ENCODE measurements at places on chromosomes 4 and X. TPM values are rescaled to one million over a fixed set of nuclear protein-coding genes. Genes with fewer than 3 reads are reported as not detected.
A peak's percentile ranks its signal among the peaks of the same experiment; 100 is the strongest.

- no peak for DNase-seq
Observed at GRCh38 chr4:164109503-164109902, 615.0 kb downstream of the TMA16 start.

The PHF8 gene
- 46.9 TPM for total RNA-seq

The RHOXF2B gene
- not detected for total RNA-seq

The UGT2B7 gene
- total RNA-seq, result not detected

DNA sequence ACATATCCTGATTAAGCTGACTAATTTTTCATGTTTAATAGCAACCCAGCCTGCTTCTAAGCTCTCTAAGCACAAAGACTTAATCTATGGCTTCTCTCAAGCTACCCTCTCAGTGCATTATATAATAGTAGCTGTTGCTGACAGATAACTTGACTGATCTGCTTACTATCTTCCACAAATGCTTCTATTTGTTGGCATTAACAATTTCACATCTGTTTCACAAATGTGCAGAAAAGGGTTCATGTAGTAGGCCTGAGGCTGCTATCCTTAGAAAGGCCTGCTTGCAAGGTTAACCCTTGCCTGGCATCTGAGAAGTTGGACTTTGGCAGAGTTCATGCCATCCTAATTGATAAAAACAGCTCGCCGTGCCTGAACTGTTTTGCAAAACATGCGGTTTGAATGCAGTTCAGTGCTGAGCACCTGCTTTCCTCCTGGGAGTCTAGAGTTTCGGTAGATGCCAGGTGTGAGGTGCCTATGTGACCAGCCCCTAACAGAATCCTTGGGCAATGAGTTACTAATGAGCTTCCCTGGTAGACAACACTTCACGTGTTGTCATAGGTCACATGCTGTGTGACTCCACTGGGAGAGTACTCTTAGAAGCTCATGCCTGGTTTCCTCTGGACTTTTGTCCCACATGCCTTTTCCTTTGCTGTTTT is 68.4 kb downstream of the NSG1 start:
- DNase-seq, result no peak

The RRH gene
- not detected for total RNA-seq

- DNase-seq, result no peak
Observed at GRCh38 chrX:8403988-8404387, 60.6 kb upstream of the VCX3B start.

DNA sequence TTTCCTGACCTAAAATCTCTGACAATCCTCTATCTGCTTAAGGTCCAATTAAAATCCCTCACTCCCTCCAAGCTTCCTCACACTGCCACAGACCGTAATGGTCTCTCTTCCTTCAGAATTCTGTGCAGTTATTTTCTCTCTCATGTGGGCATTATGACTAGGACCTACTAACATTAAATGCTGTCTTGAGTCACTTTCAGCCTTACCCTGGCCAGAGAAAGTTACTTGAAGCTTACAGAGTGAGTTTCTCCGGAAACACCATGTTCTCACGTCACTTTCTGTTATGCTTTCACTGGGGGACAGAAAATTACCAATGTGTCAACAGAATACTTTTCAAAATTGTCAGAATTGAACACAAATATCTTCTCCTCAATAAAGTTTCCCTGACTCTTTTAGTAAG is 271.8 kb downstream of the INPP4B start:
- DNase-seq, result no peak

DNA sequence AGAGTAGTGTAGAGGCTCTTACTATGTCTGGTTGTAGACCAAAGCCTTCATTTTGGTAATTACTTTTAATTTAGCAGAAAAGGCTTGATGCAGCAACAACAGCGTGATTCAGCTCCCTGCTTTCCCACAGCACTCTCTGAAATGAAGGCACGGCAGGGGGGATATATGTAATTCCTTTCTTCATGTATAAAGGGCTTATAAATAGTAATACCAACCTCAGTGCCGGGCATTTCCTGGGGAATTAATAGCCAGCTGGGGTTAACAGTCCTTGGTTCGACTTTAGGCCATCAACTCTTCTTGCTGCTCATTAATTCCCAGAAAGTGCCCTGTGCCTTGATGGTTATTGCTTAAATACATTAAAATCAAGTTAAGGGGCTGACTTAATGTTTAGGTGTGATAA is 669.0 kb downstream of the ZNF674 start:
- no peak for DNase-seq

GRCh38 chrX:118392716-118393115 is 46.8 kb downstream of the WDR44 start:
- no peak for DNase-seq

The CCKAR gene
- not detected for total RNA-seq

DNA sequence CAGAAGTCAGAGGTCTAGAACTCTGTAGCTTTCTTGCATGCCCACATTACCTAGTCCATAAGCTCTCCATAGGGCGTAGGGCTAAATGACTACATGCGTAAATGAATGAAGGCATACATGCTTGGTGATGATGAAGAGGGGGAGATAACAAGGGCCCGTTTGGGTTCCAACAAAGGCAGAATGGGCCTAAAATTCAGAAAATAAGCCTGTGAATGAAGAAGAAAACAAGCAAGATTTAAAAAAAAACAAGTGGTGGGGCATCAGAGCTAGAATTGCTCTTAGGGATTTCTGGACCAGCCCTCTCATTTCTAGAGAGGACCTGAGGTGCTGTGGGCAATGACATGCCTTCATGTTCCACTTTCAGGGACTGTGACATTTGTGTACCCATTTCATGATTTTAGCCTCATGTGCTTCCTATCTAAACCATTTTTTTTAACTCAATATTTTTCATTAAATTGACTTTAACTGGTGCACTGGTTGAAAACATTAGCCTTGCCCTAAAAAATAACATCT is 12.1 kb downstream of the GPRIN3 start:
- DNase-seq, result no peak

DNA sequence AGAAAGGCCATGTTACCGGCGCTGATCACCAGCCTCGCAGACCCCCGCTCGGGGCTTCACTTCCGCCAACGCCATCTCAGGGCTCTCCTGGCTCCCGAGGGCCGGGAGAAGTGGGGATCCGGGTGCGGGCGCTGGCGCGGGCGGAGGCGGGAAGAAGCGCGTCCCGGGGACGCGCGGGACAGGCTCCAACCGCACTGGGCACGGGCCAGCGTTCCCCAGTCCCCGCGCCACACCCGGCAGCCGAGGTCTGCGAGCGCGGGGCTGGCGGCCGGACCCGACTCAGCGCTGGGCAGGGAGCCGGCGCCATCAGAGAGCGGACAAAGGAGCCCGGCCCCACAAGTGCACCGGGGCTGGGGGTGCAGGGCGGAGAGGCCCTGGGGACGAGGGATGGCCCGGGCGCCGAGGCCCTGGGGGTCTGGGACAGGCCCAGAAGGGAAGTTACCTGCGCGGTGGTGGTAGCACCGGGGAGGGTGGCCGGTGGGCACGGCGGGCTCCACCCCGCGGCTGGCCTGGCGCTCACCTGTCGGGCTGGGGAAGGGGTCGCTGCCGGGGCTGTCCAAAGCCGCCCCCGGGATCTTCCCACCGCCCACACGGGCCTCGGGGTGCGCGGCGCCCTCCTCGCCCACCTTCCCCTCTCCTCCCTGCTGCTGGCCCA is 449 bp downstream of the CTPS2 start:
- DNase-seq, result peak; percentile 38

DNA sequence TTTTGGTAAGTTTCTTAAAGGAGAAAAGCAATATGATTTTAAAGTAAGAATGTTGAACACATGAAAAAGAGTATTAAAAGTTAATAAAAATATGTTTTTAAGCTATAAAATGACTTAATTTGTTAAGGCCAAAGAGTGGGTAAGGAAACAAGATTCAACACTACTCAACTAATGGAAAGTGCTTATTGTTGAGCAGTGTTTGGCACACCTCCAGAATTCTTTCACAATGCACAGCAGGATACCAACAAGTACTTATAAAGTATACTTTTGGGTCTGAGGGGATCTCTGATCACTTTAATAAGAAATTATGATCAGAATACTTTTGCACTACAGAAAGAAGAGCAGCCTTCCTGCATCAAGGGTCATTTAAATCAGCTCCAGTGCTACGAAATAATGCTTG is 5.9 kb downstream of the LAMP2 start:
- DNase-seq, result no peak

The ADH1B gene
- not detected for total RNA-seq

The CXCL10 gene
- not detected for total RNA-seq

The SULT1E1 gene
- total RNA-seq, result not detected

The MAD2L1 gene
- total RNA-seq, result 49.3 TPM

The LANCL3 gene
- total RNA-seq, result 0.37 TPM

- DNase-seq, result peak; percentile 20
Observed at GRCh38 chrX:23637187-23637586, 30.1 kb upstream of the PRDX4 start.

DNA sequence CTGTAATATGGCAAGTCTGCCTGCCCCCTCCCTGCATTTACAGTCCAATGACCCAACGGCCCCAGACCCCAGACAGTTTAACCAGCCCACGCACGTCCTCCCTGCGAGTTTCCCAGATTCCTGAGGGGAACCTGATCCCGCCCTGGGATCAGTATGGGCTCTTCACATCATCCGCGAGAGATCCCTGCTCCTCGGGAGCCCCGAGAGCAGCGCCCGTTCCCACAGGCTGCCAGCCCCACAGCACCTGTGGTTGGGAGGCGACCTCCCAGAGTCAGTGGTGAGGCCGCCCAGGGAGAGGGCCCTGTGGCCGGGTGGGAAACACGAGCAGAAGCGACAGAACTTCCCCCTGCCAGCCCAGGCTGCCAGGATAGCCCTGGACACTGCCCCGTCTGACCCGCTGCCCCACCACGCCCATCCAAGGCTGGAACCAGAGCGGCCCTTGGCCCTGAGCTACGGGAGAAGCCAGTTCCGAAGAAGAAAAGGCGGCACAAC is 32.8 kb downstream of the TSC22D3 start:
- no peak for DNase-seq

The UGT2B10 gene
- total RNA-seq, result not detected

DNA sequence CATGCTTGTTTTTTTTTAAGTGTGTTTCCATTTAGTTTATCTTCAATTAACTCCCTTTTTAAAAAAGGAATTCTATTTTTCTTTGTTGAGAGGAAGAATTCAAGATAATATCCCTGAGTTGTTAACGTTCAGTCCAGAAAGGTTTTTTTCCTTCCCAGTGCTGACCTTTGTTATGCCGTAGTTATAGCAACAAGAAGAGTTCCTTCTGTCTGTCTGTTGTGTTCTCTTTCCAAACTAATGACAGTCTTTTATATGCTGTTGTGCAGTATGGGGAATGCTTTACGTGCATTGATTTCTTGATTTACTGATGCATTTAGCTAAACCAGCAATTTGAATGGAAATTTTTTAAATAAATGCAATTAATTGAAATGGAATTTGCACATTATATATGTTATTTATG is 6.6 kb upstream of the CXXC4 start:
- DNase-seq, result no peak

The AKAP14 gene
- not detected for total RNA-seq

The DCX gene
- not detected for total RNA-seq

GRCh38 chr4:89511776-89512175 is 204.2 kb upstream of the GPRIN3 start:
- no peak for DNase-seq

The SPIN4 gene
- total RNA-seq, result 9.9 TPM

The GAGE2A gene
- total RNA-seq, result not detected

The ERCC6L gene
- total RNA-seq, result 7.9 TPM

DNA sequence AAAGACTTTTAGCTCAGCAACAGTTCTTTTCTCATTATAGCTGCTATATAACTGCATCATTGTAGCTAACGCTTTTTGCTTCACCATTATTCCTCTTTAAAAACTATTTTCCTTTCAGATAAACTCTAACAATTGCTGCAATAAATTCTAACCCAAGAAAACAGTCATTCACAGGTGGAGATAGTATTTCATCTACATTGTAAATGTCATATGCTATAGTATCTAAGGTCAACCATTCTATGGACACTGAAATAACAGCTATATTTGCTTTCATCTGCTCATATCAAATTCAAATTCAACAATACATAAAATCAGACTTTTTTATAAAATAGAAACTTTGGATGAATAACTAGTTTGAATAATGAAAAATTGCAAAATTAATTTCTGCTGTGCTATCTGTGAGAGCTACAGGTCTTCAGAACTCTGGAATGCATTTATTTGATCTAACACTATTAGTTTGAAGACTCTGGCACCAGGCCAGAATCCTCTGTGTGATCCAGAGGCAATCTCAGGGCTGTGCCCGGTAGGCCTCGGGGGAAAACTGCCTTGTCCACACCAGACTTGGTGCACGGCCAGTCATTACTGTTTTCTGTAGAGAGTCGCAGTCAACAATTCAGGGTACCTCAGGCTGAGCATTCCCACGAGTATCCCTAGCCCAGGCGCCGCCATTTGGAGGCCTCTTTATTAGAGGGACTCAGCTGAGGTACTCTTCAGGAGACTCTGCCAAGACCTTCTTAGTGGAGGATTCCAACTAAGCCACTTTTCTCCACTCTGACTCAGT is 332.4 kb downstream of the SLC7A11 start:
- DNase-seq, result no peak

GRCh38 chrX:132041015-132041414 is 17.9 kb downstream of the STK26 start:
- DNase-seq, result no peak

The FGB gene
- not detected for total RNA-seq

The PSAPL1 gene
- not detected for total RNA-seq

The F9 gene
- not detected for total RNA-seq

GRCh38 chr4:12580787-12581186 is 903.4 kb downstream of the RAB28 start:
- DNase-seq, result no peak

All from activated naive CD8-positive, alpha-beta T cell treated with anti-CD3 and anti-CD28 coated beads, Interleukin-2, amount 10 ng/mL, durations not matched to agents 7 days and 5 days (primary cell).